SW480 (cell line): ENCODE measurements at places on chromosomes 4 and X.

- DNase-seq: no peak
Observed at GRCh38 chr4:158239196-158239595, 28.9 kb downstream of the TMEM144 start.

GRCh38 chr4:48693856-48694574, 86.1 kb downstream of the FRYL start:
- no peak for DNase-seq

- peak; percentile 73 for DNase-seq
Observed at GRCh38 chr4:2186133-2186864, 55.6 kb downstream of the HAUS3 start.

DNA sequence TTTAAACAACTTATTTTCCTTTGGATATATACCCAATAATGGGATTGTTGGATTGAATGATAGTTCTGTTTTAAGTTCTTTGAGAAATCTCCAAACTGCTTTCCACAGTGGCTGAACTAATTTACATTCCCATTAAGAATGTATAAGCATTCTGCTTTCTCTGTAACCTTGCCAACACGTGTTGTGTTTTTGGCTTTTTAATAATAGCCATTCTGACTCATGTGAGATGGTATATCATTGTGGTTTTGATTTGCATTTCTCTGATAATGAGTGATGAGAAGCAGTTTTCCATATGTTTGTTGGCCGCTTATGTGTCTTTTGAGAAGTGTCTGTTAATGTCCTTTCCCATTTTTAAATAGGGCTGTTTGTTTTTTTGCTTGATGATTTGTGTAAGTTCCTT, 155.6 kb upstream of the PITX2 start:
- DNase-seq: no peak

GRCh38 chr4:6419452-6420028, 52.9 kb downstream of the PPP2R2C start:
- no peak for DNase-seq

DNA sequence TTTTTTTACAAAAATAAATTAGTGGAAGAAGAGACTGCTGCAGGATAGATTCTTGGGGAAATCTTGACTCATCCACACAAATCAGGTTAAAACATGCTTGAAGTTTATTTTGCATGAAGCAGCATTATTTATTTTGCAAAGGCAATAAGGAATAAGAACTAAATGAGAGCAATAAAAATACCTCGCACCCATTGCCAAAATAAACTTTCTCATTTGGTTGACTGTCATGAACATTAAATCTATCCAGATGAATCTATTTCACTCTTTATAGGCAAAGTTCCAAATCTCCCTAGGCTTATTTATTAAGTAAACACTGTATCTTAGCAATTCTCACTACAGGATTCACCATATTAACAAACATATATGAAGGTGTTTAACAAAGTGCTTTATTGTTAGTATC, 58.9 kb downstream of the HOPX start:
- DNase-seq: no peak

- no peak for DNase-seq
Observed at GRCh38 chr4:163833669-163834068, 339.2 kb downstream of the TMA16 start.

- peak; percentile 7 for DNase-seq
Observed at GRCh38 chr4:101328063-101328602, 19.2 kb downstream of the PPP3CA start.

DNA sequence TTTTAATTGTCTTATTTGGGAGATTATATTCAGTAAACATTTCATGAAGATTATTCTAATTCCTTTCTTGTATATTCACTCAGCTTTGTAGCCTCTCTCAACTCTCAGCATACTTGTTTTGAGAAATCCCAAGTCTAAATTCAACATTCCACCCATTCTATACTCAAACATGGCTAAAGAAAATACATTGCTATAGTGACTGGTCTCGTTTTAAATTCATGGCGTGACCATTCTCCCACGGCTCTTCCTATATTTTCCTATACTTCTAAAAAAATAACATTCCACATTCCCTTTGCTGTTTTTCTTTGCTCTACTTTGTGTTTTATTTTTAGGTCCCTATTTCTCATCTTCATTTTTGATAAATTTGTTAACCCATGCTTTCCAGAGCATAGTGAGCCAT, 49.2 kb upstream of the UGT2A1 start:
- DNase-seq: no peak

DNA sequence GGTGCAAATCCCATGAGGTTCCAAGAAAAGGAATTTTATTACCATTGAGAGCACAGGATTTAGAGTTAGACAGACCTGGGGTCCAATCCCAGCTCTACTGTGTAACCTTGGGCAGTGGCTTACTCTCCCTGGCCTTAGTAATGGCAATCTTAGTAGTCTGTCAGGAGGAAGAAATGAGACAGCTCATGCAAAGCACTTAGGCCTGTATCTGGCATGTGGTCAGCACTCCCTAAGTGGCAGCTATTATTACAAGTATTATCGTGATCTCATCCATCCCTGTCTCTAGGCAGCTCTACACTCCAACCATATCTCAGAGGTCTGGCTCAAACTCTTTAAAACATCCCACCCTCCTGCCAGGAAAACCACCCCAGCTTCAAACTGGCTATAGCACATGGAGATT, 129.6 kb upstream of the NALF2 start:
- no peak for DNase-seq

GRCh38 chrX:47658684-47659420, at the start of gene UXT:
Gene UXT (minus strand): TSS chrX:47659180. CDS start chrX:47658927, 253 bp downstream.
- DNase-seq: peak; percentile 97

DNA sequence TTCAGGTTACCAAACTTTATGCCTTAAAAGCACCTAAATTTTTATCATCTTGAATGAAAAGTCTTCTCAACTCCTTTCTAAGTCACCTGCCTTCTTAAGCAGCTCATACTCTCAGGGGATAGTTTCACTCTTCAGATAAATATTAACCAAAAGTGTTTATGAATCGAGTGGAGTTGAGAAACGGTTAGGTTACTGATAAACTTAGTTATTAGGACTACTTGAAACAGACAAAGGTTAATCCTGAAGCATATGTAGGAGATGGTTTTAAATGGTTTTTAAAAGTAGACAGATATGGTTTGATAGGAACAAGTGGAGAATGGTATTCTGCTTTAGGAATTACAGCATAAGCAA, 32.8 kb downstream of the CLDN22 start:
- DNase-seq: no peak

- no peak for DNase-seq
Observed at GRCh38 chrX:2317527-2318055, 183.2 kb downstream of the DHRSX start.

- no peak for DNase-seq
Observed at GRCh38 chrX:51824061-51824460, 69.4 kb upstream of the MAGED1 start.

DNA sequence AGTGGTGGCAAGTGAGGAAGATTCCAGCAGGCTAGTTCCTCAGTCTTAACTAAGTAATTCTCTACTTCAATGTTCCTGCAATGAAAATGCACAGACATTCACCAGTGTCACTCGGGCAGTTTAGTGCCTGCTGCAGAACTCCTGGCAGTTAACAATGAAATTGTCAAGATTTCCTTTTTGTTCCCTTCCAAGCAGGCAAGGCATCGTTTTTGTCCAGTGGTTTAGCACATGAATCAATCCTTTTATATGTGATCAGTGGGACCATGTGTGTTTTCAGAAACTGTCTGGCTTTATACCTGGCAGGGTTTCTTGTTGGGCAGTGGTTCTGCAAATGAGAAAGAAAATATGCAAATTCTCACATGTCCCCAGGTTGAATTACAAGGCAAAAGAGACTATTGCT, 122.2 kb downstream of the GBA3 start:
- DNase-seq: no peak

- DNase-seq: no peak
Observed at GRCh38 chr4:123892368-123892976, 495.9 kb downstream of the SPRY1 start.

GRCh38 chr4:157143369-157143768, 67.4 kb downstream of the GLRB start:
- no peak for DNase-seq

- DNase-seq: peak; percentile 23
Observed at GRCh38 chr4:7701866-7702649, 237.6 kb downstream of the AFAP1 start.

GRCh38 chrX:23822841-23823240, 39.9 kb downstream of the SAT1 start:
- DNase-seq: peak; percentile 21
